Sigmoid colon (tissue), 7 donors: ENCODE measurements at places on chromosomes 4 and X.

GRCh38 chrX:50470103-50471031 is at the start of gene DGKK:
Gene DGKK, minus strand, starts transcription at chrX:50470825. Its CDS starts 147 bp downstream, at chrX:50470678.
- DNase-seq, result no peak

DNA sequence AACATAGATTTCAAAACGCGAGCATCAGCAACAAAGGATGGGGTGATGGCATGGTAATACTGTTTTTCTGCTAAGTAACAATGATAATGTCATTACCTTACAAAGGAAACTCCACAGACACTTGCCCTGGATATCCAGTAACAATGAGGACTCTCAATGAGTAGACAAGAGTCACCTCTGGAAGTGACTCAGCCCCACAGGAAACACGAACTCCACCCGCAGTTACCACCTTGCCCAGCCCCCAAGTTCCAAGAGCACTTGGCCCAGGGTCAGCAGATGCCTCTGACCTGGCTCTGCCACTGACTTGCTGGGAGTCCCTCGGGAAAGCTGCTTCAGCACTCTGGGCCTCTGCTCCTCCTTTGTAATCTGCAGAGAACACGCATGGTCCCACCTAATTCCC is 110.3 kb upstream of the MAP3K15 start:
- DNase-seq, result no peak

DNA sequence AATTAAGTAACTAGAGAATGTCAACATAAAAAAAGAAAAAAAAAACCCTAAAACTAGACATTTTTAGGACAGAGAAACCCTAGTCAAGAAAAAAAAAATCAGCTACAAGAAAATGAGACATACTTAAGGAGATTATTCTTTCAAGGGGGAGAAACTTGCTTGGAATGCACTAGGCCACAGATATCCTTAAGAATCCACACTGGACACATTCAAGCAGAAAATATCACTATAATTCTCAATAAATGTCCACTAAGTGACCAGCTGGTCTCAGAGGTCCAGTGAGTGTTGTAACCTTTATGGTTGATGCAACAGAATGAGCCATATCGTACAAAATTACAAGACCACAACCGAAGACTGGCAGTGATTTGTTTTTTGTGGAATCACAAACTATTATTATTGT is 15.6 kb upstream of the IBSP start:
- DNase-seq, result no peak

DNA sequence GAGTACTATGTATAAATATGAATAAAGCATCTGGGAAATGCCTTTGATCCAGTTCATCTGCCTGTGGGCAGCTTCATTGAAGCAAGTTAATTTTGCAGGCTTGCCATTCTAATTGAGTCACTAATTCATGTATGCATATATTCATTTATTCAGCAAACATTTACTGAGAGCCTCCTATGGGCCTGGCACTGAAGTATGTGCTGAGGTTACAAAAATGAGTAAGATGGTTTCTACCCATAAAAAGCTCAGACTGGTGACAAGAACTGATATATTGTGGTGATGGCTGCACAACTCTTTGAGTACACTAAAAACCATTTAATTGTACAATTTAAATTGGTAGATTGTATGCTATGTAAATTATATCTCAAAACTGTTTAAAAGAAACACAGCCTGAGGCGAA is 1.1 kb upstream of the MRPL1 start:
- DNase-seq, result no peak

GRCh38 chrX:134023851-134024281 is 38.5 kb upstream of the GPC3 start:
- DNase-seq, result no peak

- DNase-seq, result no peak
These were observed 138.6 kb downstream of the HS6ST2 start for GRCh38 chrX:132819711-132820264.

- DNase-seq, result no peak
These were observed 651.4 kb downstream of the IQCM start for GRCh38 chr4:149164282-149164681.

DNA sequence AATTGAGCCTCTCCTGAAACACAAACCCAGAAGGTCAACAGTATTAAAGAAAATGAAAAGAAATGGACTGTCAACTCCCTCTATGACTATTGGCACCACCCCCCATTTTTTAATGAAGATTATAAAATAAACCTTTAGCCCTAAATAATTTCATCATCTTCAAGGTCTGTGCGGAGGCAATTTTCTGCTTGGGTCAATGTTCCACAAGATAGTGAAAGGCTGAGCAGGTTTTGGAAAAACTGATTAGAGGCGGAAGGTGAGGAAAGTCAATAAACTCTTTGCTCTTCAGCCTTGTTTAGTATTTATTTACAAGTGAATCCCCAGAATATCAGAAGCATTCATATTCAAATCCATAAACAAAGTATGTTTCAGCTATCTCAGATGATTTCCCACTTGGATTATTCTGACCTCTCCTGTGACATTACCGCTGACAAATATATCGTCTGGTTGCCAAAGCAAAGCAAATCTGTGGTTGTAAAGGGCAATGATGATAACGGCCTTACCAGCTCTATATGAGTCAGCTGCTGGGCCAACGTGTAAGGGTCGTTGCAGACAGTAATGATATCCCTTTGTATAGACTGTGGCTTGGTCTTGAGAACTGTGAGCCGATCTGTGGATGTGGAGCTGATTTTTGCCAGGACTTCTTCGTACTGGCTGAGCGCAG is 24.0 kb downstream of the RASGEF1B start:
- DNase-seq, result no peak

DNA sequence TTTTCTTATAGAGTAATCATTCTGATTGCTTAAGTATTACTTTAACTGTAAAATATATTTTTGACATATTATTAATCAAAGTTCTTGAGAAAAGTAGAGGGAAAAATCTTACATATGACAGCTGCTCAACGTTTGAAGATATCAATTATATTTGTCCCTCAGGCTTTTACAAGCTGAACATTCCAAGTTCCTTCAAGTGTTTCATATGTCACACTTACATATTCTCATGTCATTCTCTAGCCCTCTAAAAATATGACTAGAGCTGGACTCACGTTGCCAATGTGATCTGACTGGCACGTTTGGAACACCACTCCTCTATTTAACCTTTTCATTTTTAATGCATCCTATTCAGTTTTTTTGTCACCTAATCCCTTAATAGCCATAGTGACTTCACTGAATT is 492.9 kb downstream of the PCDH18 start:
- DNase-seq, result no peak
